Activated gamma-delta T cell treated with Interleukin-2 at 50 U/mL for 16 hours (primary cell): ENCODE measurements at places on chromosomes 7 and 10.
A peak's percentile ranks its signal among the peaks of the same experiment; 100 is the strongest.

- DNase-seq: no peak
Observed at GRCh38 chr7:117600911-117601310, 121.1 kb downstream of the CFTR start.

DNA sequence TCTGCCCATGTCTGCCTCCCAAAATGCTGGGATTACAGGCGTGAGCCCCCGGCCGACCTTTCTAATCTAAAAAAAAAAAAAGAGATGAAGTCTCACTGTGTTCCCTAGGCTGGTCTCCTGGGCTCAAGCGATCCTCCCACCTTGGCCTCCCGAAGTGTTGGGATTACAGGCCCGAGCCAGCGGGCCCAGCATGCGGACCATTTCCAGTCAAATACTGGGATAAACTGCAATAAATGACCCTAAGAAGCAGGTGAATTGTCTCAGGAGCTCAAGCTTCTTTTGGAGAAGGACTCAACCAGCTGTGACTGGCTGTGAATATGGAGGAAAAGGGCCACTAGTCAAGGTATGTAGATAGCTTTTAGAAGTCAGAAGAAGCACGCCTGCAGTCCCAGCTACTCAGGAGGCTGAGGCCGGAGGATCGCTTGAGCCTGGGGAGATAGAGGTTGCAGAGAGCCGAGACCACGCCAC lies 550 bp upstream of the CREM start:
- no peak for DNase-seq

DNA sequence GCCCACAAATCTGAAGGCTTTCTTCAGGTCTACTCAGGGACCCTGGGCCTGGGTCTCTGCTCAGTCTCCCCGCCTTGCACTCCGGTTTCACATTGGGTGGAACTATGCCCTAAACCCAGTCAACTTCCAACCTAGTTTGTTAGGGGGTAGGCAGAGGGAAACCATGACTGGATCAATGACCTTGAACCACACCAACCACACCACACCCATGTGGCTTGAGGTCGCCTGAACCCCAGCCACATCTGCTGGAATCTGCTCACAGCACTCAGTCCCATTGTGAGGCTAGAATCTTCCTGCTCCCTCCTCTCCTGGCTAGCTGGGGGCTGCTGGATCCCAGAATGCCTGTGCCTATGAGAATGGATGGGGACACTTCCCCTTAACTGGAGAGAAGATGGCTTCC lies 17.9 kb downstream of the RFC2 start:
- DNase-seq: no peak

DNA sequence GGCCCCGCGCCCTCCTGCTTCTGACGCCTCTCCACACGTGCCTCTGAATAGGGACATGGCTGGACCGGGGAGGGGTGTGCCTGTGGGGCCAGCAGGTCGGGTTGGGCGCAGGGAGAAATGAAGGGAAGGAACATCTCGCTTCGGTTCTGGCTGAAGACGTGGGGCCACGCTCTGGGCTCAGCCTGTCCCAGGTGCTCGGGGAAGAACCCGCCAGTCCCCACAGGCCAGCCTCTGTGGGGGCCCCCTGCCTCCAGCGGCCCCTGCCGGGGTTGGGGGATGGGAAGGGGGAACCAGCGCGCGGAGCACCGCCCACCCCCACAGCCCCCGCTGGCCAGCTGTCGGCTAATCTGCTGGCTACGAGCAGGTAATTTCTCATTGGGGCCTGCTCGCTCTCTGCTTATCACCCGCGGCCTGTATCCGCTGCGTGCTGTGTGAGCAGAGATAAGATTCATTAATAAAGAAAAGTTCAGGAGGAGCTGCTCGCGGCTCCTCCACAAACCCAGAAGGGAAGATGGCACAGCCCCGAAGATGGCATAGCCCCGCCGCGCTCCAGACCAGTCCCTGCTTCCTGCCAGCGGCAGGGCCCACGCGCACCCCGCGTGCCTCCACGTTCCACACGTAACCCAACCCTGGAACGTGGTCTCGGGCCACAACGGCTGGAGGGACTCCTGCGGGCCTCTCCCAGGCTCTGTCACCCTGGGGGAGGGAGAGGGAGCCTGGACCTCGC lies 186.2 kb downstream of the ELFN1 start:
- no peak for DNase-seq

- DNase-seq: no peak
Observed at GRCh38 chr7:147513451-147513850, 1077.1 kb upstream of the C7orf33 start.

DNA sequence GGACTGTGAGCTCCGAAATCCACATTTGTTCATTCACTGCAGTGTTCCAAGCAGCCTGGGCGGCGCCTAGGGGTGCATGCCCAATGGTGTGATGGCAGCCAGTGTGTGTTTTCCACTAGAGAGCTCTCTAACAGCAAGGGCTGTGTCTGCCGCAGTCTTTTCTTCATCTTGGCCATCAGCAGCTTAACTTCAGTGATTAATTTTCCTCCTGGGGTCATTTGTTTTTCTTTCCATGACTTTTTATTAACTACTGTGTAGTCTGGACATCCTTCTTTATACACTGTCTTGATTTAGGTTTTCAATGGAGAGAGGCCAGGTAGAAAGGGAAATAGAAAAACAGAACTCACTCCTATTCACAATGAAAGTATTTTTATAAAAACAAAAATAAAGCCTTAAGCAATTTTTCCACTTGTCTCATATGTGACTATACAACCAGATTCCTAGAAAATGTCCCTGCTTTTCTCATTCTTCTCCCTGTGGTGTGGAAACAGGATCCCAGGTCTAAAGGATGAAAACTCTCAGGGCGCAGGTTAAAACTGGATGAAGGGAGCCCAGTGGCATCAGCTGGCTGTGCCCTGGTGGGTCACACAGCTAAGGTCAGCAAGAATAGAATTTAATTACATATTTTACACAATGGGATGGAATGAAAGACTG lies 176.8 kb downstream of the PKD1L1 start:
- no peak for DNase-seq

DNA sequence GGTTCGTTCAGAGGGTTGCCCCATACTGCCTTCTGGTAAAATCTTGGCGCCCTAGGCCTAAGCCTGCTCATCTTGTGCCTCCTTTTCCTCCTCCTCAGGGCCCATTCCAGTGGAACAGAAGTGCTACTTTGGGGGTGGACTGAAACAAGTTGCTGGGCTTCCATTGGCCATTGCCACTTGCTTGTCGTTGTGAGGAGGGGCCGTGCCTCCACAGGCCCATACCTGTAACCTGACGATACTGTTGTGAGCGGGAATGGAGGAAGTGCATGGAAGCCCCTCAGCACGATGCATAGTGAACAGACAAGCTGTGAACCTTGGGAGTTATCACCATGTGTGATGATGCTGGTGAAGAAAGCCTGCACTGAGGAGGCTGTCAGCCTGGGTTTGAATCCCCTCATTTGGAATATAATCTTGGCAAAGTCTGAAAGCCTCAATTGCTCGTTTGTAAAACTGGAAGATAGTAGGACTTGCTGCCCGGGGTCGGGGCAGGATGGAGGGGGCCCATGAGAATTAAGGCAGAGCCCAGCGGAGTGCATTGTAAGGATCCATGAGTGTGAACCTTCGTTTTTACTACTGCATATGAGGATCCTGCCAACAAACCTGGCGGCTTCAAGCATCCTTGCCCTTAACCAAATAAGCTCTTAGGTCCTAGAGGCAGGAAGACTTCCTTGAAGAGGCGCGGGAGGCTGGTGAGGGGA lies 671 bp upstream of the PAPSS2 start:
- DNase-seq: no peak

- no peak for DNase-seq
Observed at GRCh38 chr7:142445019-142445686, 187.3 kb upstream of the PRSS58 start.

- no peak for DNase-seq
Observed at GRCh38 chr7:5477126-5477525, 53.5 kb upstream of the TNRC18 start.

DNA sequence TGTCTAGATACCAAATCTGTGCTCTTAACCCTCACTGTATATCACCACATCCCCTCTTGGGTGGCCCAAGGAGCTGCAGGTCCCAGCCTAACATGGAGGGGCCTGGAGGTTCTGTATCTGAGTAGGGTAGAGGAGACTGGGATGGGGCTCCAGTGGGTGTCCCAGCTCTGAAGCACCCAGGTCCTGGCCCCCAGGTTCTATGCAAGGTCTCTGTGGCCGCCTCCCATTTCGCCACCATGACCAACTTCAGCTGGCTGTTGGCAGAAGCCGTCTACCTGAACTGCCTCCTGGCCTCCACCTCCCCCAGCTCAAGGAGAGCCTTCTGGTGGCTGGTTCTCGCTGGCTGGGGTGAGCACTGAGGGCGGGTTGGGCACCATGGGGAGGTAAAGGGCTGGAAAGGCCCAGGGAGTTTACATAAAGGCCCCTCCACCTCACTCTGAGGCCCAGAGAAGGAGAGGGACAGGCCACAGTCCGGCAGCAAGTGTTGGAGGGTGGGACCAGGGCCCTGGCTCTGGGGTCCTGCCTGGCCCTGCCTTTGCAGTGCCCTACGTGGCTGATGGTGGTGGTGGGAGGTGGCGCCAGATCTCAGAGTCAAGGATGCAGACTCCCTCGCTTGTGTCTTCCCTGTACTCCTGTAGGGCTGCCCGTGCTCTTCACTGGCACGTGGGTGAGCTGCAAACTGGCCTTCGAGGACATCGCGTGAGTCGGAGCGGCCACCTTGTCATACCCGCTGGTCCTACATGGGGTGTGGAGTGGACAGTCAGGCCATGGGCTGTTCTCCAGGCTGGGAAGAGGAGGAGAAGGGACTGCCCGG lies 10.2 kb downstream of the GHRHR start:
- DNase-seq: no peak

- DNase-seq: no peak
Observed at GRCh38 chr10:129544205-129545202, 77.5 kb downstream of the MGMT start.

GRCh38 chr10:122293156-122293960 lies 22.3 kb downstream of the BTBD16 start:
- no peak for DNase-seq

- no peak for DNase-seq
Observed at GRCh38 chr10:24806262-24806661, 82.6 kb upstream of the ARHGAP21 start.

GRCh38 chr10:132163278-132163765 lies 23.4 kb upstream of the DPYSL4 start:
- DNase-seq: no peak

DNA sequence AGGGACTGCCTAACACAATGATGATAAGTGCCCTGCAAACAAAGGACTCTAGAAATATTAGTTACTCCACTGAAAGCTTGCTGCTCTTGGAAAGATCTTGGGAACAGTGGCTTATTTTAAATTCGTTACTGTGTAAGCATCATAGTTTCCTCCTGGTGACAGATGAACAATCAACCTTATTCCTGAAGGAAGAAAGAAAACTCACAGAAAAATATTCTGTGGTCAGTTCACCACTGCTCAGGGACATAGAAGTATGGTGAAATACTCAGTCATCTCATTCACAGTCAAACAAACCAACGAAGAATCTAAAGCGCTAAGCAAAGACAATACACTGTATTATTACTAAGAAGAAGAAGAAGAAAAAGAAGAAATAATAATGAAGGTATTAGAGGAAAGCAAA lies 27.8 kb downstream of the MKX start:
- no peak for DNase-seq

DNA sequence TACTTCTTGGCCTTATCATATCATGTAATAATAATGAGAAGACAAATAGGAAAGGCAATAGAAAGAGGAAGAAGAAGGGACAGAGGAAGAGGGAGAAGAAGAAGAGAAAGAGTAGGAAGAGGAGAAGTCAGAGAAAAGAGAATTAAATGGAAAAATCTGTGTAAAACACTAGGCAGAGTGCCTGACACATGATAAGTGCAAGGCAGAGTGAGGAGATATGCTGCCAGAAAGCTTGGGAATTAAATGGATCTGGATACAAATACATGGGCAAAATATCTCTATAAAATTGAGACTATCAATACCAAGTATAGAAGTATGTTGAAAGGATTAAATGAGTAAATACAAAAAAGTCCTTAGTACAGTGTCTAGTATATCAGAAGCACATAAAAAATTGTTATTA lies 124.8 kb downstream of the CACNA2D1 start:
- DNase-seq: no peak

- no peak for DNase-seq
Observed at GRCh38 chr10:122618461-122619165, 58.1 kb downstream of the DMBT1 start.

DNA sequence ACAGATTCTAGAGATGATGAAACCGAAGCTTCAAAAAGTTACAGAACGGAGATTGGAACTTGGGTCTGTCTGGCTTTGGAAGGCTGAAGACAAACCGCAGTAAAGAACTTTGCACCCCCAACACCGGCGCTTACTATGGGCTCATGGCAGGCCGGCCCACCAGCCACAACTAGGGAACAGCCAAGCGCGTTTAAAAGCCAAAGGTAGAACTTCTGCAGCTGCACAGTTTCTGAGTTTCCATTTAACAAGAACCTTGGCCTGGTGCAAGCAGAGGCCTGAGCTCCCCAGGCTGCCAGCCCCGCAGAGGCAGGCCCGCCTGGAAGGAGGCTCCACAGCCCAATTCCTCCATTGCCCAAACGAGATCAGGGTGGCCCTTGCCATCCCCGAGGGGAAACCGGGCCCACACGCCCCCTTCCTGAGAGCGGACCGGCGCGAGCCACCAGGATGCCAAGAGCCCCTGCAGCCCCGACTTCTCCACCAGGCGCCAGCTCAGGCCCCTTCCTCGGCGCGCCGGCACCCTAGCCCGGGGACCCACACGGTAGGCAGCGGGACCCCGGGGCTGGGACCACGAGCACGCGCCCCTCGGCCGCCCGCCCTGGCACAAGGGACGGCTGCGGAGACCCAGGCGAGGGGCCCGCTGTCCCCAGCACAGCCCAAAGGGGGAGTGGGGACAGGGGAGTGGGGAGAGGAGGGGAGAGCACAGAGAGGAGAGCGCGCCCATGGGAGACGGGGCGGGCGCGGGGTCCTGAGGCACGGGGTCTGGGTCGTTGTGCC lies 566 bp downstream of the MAD1L1 start:
- peak; percentile 14 for DNase-seq

GRCh38 chr10:86082556-86082955 lies 284.0 kb downstream of the GRID1 start:
- no peak for DNase-seq

DNA sequence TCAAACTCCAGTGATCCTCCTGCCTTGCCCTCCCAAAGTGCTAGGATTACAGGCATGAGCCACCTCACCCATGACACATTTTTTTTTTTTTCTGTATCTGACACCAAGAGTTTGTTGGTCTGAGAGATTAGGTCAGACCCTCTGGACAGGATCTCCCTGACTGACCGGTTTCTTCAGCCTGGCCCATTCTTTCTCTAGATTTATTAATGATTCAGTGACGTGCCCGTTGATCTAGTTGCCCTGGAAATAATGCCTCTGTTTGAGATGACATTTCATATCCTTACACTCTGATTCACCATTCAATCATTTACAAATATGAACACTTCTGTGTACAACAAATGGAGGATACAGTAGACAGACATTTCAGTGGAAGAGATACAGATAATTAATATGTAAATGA lies 1.4 kb upstream of the ZNF212 start:
- DNase-seq: no peak
